ENCODE measurements at places on chromosomes 4 and X.

GRCh38 chr4:57308301-57308700 lies 198.1 kb upstream of the IGFBP7 start:
- no peak for DNase-seq
- H3K4me3 ChIP-seq: no peak overlapping the region
- H3K36me3 ChIP-seq: no peaks in the 10 kb centered on the region
- no peaks in the 10 kb centered on the region for H3K4me1 ChIP-seq

- no peaks in the 10 kb centered on the region for H3K27me3 ChIP-seq
- H3K27ac ChIP-seq: no peak overlapping the region
- H3K4me1 ChIP-seq: no peaks in the 10 kb centered on the region
- H3K4me3 ChIP-seq: no peak overlapping the region
- no peak for DNase-seq
- no peaks in the 10 kb centered on the region for H3K36me3 ChIP-seq
Measured at GRCh38 chr4:56953680-56954520, 23.5 kb downstream of the NOA1 start.

- H3K27me3 ChIP-seq: no peaks in the 10 kb centered on the region
- no peak for DNase-seq
- no peak overlapping the region for H3K4me3 ChIP-seq
- H3K27ac ChIP-seq: no peak overlapping the region
Measured at GRCh38 chrX:97065973-97066372, 182.3 kb downstream of the RPA4 start.

- H3K27ac ChIP-seq: no peak overlapping the region
- DNase-seq: no peak
- no peak overlapping the region for H3K4me3 ChIP-seq
- no peaks in the 10 kb centered on the region for H3K27me3 ChIP-seq
- H3K36me3 ChIP-seq: no peaks in the 10 kb centered on the region
- H3K4me1 ChIP-seq: no peaks in the 10 kb centered on the region
Measured at GRCh38 chrX:134006484-134007161, 21.2 kb upstream of the GPC3 start.

- H3K27ac ChIP-seq: no peak overlapping the region
- no peak for DNase-seq
- no peaks in the 10 kb centered on the region for H3K4me1 ChIP-seq
- peaks cover 36% of the 10 kb centered on the region for H3K27me3 ChIP-seq
Measured at GRCh38 chr4:146520896-146521540, 722 bp downstream of the SLC10A7 start.
